ENCODE measurements at places on chromosomes 2 and 18. TPM values are rescaled to one million over a fixed set of nuclear protein-coding genes. Genes with fewer than 3 reads are reported as not detected.
A peak's percentile ranks its signal among the peaks of the same experiment; 100 is the strongest.

CD226 gene
- 0.18 TPM for total RNA-seq

RGPD3 gene
- total RNA-seq = 0.38 TPM

REG1B gene
- total RNA-seq = 1.4 TPM

LINC00305 gene
- total RNA-seq = not detected

MDH1B gene
- 0.13 TPM for total RNA-seq

RUFY4 gene
- 0.25 TPM for total RNA-seq

SERTAD2 gene
- 7.3 TPM for total RNA-seq

LAMA3 gene
- total RNA-seq = 1.3 TPM

M1AP gene
- total RNA-seq = 0.20 TPM

RNF144A gene
- total RNA-seq = 4.9 TPM

- no peaks in the 10 kb centered on the region for H3K36me3 ChIP-seq
- DNase-seq = no peak
- H3K4me1 ChIP-seq = no peaks in the 10 kb centered on the region
Measured at GRCh38 chr18:35489913-35490490, 7.8 kb downstream of the INO80C start.

DNA sequence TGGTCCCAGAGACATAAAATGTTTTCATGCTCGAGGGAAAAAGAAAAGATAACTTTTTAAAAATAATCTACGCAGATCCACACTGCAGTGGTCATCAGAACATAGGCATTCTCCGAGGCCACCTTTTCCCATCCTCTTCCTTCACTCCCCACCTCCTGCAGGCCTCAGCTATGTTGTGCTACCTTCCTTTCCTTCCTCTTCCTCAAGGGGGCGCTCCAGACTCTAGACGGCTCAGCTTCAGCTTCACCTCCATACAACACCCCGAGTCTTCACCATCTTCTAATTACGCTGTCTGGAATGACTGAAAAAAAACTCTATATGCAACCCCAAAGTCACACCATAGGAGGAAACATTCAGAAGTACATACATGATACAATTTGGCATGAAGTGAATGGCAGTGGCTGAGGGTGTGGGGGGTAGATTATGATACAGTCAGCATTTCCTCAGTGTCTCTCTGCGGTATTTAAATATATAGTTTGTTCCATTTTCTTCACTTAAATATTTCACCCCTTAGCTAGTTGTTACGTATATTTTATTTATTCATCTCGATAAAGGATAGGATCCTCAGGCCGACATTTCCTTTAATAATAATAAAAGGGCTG, 583.6 kb downstream of the IRS1 start:
- H3K4me3 ChIP-seq = no peak overlapping the region
- no peaks in the 10 kb centered on the region for H3K27me3 ChIP-seq
- H3K36me3 ChIP-seq = no peaks in the 10 kb centered on the region
- peak; percentile 35 for DNase-seq

- no peak for DNase-seq
- H3K4me3 ChIP-seq = no peak overlapping the region
- no peak overlapping the region for H3K27ac ChIP-seq
- no peaks in the 10 kb centered on the region for H3K4me1 ChIP-seq
Measured at GRCh38 chr18:41949206-41949920, 5.7 kb upstream of the PIK3C3 start.

DNA sequence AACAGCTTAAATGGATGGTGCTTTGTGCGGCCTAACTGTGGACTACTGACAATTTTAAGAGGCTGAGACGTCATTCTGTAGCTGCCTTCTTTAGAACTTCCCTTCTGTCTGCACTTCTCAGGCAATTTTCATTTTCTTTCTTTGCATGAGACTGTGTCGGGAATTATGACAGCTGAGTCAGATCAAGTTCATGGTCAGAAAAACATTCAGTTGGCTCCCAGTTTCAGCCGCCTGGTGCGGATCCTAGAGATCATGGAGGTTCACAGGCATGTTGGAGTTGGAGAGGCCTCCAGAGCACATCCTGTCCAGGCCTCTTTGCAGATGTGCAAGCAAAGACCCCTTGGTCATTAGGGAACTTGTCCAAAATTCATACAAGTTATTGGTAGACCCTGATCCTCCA, 135.0 kb downstream of the TANC1 start:
- no peak overlapping the region for H3K27ac ChIP-seq
- no peaks in the 10 kb centered on the region for H3K4me1 ChIP-seq
- H3K27me3 ChIP-seq = peaks cover 3% of the 10 kb centered on the region
- no peaks in the 10 kb centered on the region for H3K36me3 ChIP-seq

DNA sequence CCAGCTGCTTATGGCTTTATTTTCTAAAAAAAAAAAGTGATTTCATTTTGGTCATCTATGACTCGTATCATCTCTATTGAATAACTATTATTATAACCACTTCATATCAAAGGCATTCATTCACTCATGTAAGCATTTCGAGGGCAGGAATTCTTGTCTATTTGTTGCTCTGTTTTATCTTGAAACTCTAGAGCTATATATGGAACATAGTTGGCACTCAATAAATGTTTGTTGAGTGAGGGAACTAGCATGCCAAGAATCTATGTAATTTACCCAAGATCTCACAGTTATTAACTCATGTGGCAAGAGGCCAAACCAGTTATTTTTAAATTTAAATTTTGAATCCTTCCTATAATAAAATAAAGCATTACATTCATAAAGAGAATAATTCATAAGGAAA, 470.1 kb downstream of the TMX3 start:
- no peaks in the 10 kb centered on the region for H3K4me1 ChIP-seq
- H3K27me3 ChIP-seq = no peaks in the 10 kb centered on the region
- no peak for DNase-seq
- no peak overlapping the region for H3K27ac ChIP-seq
- no peaks in the 10 kb centered on the region for H3K36me3 ChIP-seq

DNA sequence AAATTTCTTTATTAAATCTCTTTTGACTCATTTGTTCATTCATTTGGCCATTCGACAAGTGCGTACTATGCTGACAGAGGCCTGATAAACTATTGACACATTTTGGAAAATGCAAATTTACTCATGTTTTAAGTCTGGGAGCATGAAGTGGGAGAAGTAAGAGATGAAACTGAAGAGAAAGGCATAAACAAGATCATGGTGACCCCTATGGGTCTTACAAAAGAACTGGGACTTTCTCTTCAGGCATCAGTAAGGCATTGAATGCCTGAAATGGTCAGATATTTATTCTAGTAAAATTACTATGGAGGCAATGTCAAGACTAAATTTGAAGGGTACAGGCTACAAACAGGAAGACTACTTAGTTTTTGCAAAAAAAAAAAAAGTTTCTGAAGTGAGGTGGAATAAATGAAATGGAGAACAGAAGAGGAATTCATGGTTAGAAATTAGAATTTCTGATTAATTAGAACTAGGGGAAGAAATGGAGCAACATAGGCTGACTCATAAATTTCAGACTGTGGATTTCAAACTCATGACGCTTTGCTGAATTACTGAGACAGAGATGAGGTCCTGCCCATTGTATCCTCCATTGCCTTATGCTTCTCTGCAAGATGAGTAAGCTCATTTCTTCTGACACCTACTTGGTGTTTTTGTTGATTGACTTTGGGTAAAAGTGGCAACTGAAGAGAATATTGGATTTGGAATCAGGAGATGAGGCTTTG, 32.7 kb downstream of the VSNL1 start:
- DNase-seq = no peak
- no peaks in the 10 kb centered on the region for H3K36me3 ChIP-seq
- no peaks in the 10 kb centered on the region for H3K27me3 ChIP-seq
- no peaks in the 10 kb centered on the region for H3K4me1 ChIP-seq
- no peak overlapping the region for H3K27ac ChIP-seq
- no peak overlapping the region for H3K4me3 ChIP-seq

DNA sequence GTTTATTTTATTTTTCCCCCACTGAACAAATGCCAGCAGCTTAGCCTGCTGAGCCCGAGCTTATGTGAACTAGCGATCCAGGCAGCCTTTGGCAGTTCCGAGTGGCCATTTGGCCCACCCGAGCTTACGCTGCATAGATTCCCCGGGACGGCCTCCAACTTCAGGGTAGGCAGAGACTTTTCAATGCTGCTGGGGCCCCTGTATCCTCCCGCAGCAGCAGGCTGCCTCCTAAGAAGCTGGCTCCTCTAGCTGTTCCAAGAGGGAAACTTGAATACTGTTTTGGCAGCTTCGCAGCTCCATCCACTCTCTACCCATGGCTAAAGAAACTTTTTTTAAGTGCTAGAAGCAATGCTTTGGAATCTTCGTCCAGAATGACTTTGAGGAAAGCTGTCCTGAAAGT, 295.2 kb downstream of the SS18 start:
- H3K27ac ChIP-seq = no peak overlapping the region
- no peaks in the 10 kb centered on the region for H3K36me3 ChIP-seq
- no peaks in the 10 kb centered on the region for H3K4me1 ChIP-seq
- no peaks in the 10 kb centered on the region for H3K27me3 ChIP-seq
- H3K4me3 ChIP-seq = no peak overlapping the region

DNA sequence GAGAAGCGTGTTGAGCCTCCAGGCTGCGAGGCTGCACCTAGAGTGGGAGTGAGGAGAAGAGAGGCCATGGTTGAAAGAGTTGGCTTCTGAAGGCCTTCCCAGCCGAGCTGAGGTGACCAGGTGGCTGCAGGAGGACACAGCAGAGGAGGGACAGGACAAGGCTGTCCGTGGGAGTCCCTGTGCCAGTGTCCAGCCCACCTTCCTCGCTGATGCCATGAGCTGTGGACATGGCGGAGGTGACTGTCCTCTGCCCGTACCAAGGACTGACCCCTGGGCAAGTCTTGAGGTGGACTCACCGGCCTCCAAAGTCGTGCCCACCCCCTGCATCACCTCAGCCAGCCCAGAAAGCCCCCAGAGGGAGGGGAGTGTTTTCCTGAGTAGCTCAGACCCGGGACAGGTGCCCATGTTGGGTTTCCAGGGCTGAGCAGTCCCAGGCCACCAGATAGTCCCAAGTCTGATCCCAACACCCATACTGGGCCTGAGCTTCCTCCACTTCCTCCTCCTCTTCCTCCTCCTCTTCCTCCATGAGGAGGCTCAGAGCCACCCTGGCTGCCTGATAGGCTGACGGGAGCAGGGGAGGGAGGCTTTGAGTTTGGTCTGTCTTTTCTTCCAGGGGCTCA, 43.0 kb upstream of the FOSL2 start:
- no peak overlapping the region for H3K4me3 ChIP-seq
- peaks cover 33% of the 10 kb centered on the region for H3K4me1 ChIP-seq
- DNase-seq = no peak
- H3K27ac ChIP-seq = no peak overlapping the region
- no peaks in the 10 kb centered on the region for H3K27me3 ChIP-seq

- no peaks in the 10 kb centered on the region for H3K36me3 ChIP-seq
- no peak overlapping the region for H3K4me3 ChIP-seq
- DNase-seq = no peak
- H3K4me1 ChIP-seq = no peaks in the 10 kb centered on the region
- H3K27ac ChIP-seq = no peak overlapping the region
Measured at GRCh38 chr2:68487773-68488355, 20.5 kb downstream of the APLF start.

DNA sequence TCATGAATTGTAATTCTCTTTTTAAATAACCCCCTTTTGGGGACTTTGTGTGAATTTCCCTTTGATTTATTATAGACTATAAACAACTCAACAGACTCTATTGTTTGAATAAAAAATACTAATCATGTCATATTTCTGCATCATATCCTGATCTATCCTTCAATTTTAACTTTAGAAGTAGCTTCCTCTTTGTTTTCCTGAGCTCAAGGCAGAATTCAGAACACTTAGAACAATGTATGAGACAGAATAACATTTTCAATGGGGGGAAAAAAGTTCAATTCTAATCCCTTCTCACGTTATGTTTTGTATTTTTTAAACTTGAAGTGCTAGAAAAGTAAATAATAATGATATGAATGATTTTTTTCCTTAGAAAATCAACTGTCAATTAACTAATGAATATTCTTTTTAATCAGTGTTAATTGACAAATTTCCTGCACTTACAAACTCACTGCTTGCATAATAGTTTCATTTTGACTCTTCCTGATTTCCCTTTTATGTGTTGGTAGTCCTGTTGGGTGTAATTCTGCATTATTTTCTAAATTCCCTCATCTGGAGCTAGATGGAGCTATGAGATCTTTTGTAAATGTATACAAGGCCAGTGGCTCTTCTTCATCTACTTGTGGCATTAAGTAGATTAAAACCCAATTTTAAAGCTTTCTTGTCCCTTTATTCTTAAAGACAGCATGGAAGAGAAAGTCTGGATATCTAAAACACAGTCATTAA, 326.1 kb downstream of the PARD3B start:
- H3K27me3 ChIP-seq = no peaks in the 10 kb centered on the region
- H3K4me3 ChIP-seq = no peak overlapping the region
- H3K36me3 ChIP-seq = no peaks in the 10 kb centered on the region
- H3K27ac ChIP-seq = no peak overlapping the region

DNA sequence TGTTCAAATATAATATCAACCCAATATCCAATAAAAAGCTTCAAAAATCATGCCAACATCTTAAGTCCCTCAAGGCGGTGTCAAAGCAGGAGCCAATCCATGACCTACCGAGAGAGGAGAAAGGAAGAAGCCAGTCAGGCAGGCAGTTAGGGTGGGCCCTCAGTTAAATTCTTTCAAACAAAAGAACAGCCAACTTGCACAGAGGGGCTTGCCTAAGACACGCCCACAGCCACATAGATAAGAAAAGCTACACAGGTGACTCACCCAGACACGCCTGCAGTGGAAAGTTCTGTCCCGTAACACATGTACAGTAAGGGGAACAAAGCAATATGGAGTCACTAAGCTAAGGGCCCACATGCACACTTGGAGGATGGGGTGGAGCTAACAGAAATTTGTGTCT, 61.3 kb downstream of the SP110 start:
- no peaks in the 10 kb centered on the region for H3K36me3 ChIP-seq
- no peaks in the 10 kb centered on the region for H3K27me3 ChIP-seq

GRCh38 chr2:233413559-233414272, 59.4 kb downstream of the DGKD start:
- H3K4me3 ChIP-seq = no peak overlapping the region
- H3K27ac ChIP-seq = peak overlapping the region; percentile 92
- peaks cover 51% of the 10 kb centered on the region for H3K4me1 ChIP-seq
- no peaks in the 10 kb centered on the region for H3K36me3 ChIP-seq

DNA sequence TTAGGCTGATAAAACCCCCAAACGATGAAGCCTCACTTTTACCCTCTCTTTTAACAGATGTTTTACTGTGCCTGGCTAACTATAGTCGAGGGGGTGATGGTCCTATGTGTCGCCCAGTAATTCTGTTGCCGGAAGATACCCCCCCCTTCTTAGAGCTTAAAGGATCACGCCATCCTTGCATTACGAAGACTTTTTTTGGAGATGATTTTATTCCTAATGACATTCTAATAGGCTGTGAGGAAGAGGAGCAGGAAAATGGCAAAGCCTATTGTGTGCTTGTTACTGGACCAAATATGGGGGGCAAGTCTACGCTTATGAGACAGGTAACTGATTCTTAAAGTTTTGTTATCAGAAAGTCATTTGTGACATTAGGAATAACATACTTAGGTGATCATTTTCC, 20.4 kb downstream of the MSH6 start:
- H3K27ac ChIP-seq = no peak overlapping the region
- no peaks in the 10 kb centered on the region for H3K27me3 ChIP-seq

DNA sequence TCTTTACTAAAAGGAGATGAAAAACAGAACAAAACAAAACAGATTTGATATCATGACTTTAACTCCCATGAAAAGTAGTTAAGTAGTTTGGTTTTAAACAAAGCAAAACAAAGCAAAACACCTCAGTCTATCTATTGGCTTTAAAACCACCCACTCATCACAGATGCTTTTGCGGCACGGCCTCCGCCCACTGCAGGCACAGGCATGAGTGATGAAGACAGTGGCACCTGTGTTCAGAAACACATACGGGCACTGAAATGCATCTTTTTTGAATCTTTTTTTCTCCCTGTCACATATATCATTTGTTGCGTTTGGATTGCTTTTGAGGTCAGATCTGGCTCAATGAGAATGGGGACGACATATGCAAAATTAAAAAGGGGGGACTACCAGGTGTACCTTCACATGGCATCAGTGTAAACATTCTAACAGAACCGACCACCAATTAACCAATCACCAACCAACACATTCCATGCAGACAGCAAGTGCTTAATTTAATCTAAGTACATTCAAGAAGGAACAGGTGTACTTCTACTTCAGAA, 147.4 kb upstream of the REV1 start:
- H3K27me3 ChIP-seq = no peaks in the 10 kb centered on the region
- H3K27ac ChIP-seq = peak overlapping the region; percentile 60
- H3K4me3 ChIP-seq = no peak overlapping the region
- H3K4me1 ChIP-seq = peaks cover 24% of the 10 kb centered on the region
